Activated CD8-positive, alpha-beta T cell treated with anti-CD3 and anti-CD28 coated beads, Interleukin-2, amount 10 ng/mL, durations not matched to agents 7 days and 5 days (primary cell): ENCODE measurements at places on chromosomes 11 and 22. TPM values are rescaled to one million over a fixed set of nuclear protein-coding genes. Genes with fewer than 3 reads are reported as not detected.

DNA sequence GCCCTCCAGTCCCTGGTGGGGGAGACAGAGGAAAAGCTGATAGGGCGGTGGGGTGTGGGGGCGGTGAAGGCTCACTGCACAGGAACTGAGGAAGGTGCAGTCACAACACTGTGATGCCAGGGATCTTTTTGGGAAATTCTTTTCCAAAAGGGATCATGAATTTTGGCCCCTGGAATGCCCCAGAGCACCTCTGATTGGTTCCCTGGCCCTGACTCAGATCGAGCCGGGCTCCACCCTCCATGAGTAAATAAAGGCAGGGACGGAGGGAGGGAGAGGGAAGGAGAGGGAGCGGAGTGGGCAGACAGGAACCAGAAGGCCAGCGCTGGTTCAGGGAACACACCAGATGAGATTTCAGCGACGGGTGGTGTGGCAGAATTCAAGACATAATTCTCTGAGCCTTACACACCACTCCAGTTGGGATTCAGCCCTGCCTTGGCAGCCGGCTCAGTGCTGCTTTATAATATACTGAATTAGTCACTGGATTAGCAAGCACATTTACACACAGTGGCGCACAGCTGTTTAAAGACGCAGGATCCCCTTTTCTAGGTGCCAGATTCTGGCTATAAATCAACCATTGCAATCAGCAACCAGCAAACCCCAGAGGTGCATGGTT is 80.3 kb downstream of the ETS1 start:
- DNase-seq, result no peak

Gene HTR3B
- total RNA-seq, result not detected

Gene CABP7
- total RNA-seq, result not detected

DNA sequence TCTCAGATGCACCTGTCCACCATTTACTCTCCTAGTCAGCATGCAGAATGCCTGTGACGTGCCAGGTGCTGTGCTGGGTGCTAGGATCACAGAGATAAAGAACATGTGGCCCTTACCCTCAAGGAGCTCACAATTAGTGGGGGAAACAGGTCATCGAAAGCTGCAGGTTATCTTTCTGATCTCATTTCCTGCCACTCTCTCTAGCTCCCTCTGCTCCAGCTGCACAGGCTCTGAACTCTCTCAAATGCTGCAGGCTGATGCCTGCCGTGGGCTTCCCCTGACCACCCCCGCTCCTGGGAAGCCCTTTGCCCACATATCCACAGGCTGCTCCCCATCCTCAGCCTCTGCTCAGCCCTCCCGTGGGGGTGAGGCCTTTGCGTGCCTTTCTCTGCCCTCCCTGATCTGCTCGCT is 29.6 kb downstream of the SHANK3 start:
- peak; percentile 27 for DNase-seq

DNA sequence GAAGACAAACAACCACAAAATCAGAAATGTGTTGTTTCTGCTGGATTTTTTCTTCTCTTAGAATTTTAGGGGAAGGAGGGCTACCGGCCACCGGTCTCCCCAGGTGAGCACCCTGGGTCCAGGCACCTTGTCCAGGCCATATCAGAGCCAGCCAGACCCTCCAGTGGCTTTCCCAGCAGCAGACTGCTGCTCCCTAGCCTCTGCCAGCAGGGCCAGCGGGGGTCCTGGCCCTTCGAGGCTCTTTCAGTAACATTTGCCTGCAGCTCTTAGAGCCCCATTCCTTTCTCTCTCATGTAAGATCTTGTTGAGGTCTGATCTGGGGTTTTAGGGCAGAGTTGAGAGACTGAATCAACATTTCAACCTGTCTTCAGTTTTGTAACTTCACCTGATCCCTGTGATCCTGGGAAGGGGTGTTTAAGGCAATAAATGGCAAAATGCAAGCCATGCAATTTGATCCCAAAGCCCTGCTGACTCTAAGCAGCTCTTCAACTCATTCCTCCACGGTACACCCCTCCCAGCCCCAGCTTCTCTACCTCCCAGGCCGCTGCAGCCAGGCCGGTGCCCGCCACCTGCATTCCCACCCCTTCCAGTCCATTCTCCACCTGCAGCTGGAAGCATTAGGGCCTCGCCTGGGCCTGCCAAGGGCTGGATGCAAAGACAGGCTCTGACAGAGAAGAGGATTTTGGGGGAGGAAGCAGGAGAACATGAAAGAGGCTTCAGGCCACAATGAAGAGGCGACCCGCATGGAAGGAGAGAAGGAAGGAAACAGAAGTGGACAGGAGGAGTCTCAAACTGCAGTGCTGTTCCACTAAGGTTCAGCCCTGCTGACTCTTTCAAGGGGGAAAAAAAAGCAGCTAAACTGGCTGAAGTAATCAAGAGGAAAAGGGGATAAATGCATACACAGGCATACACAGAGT is 113.0 kb upstream of the FGF3 start:
- DNase-seq, result no peak

DNA sequence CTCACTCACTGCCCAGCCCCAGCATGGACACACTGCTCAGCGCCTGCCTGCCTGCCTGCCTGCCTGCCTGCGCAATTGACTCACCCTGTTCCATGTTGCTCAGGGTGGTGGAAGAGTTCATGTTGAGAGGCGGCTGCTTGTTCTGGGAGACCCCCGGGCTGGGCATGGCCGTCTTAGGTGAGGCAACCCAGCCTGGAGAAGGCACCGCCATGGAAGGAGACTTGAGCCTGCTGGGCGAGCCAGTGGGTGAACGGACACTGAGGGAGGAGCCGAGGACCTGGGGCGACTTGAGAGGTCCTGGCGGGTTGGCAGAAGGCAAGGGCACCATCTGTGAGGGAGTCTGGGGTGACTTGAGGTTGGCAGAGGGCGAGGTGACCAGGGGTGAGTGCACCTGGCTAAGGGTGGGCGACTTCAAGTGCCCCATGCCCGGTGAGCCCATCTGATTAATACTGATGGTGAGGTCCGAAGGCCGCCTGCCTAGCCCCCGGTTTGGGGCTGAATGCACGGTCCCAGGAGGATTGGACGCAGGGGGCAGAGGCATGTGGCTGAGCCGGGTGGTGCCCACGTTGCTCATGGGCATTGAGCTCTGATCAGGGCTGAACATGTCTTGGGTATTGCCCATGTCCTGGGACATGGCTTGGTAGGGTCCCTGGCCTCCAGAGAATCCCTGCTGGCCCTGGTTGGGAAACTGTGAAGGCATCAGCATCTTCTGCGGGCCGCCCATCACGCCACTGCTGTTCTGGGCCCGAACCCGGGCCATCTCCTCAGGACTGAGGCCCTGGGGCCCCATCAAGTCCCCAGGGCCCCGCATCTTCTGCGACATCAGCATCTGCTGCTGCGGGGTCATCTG is 17.1 kb downstream of the CXCR5 start:
- DNase-seq, result no peak

GRCh38 chr11:3158131-3158591 is 6.9 kb downstream of the OSBPL5 start:
- no peak for DNase-seq

GRCh38 chr11:65529475-65530156 is 4.7 kb downstream of the SCYL1 start:
- no peak for DNase-seq

Gene POU2AF1
- 1.7 TPM for total RNA-seq
